ENCODE measurements at places on chromosomes 13 and 19.

GRCh38 chr19:34500656-34501120, 19.1 kb downstream of the WTIP start:
- DNase-seq, result no peak

DNA sequence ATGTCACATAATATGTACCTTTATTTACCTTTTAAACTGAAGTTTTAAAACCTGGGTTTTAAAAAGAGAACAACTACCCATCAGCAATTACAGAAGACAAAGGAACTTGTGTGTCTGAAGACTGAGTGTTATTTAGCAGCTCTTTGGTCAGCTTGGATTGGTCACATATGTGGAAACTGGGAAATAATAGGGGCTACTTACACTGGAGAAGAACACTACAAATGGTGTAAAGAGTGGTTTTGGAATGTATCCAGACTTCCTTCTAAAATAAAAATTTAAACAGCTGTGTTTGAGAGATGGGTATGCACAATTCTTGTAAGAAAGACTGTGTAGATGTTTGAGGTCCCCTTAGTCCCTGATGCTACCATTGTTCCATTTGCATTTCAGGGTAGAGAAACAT, 13.3 kb downstream of the TNFRSF19 start:
- no peak for DNase-seq

DNA sequence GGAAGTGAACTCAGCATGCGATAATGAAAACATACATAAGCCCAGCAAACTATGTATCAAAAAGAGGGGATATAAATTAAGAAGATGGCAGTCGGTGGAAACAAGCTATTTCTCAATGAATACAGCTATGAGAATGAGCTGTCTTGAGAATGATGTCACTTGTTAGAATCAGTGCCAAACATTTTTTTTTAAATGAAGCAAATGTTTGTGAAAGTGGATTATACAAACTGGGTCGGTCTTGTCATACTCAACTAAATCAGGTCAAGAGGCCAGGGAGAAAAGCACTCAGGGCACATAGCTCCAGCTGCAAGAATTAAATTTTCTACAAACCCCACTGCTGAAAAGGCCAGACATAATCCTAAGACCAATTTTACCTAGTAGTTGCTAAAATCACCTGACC, 1048.4 kb downstream of the SLITRK1 start:
- DNase-seq, result no peak

GRCh38 chr19:13795595-13796300, 505 bp downstream of the ZSWIM4 start:
- DNase-seq, result no peak

DNA sequence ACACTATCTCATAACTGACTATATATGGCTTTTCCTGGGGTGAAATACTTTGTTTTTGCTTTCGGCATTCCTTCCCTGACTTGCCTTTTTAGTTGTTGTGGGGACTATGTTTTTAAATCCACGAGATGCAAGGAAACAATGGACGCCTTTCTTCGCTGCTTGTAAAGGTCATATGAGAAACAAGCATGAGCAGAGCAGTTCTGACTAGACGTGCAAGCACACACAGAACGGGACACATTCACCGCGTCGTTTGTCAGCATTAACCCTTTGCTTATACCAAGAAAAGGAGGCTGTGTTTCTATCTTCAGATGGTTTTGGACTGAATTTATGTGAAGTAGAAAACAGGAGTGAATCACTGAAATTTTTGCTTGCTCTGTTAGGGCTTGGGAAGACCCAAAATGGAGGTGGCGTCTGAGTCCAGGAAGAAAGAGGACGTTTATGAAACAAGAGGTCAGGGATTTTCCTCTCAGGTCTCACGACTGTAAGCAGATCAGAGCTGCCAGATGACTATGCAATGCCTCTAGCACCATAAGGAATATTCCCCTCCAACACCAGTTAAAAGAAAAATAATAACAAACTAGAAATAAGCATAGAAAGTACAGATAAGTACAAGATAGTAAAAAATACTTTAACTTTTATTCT, 358.9 kb downstream of the DLEU7 start:
- no peak for DNase-seq

DNA sequence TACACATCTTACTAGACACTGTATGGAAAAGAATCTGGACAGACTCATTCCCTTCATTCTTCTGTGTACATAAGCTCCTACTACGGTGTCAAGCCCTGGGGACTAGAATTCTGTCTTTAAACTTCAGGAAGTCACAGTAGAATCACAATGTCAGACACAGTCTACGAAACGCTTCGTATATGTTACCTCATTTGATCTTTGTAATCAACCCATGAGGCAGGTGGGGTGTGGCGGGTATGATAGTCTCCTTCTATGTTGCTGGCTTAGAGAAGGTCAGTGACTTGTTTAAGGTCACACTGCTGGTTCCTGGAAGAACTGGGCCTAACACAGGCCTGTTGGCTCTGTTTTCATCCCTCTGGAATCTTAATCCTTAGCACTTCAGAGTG, 32.2 kb upstream of the TPT1 start:
- no peak for DNase-seq

DNA sequence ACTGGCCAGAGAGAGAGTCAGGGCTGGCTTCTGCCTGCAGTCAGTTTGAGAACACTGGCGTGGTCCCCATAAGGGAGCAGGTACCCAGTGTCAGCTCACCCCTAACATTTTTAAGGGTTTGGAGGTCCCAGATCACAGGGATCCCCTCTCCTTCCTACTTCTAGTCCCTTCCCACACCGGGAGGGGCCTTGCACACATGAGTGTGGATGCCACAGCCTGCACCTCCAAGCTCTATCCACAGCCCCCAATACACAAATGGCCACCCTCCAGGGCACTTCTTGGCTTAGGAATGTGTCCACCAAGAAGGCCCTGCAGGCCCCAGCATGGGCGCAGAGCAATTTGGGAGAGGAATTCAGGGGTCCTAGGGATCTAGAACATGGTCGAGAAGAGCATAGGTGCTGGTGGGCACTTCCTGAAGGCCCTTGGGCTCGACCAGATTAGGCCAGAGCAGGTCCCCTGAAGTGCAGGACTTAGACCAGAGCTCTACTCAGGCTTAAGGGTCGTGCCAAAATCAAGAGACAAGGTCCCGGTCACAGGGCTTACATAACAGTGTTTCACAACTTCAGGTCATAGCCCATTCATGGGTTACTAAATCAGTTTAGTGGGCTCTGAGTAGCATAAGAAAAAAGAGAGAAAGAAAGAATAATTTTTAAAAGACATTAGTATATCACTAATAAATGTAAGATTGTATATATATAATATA, 16.0 kb downstream of the FXYD5 start:
- DNase-seq, result no peak

DNA sequence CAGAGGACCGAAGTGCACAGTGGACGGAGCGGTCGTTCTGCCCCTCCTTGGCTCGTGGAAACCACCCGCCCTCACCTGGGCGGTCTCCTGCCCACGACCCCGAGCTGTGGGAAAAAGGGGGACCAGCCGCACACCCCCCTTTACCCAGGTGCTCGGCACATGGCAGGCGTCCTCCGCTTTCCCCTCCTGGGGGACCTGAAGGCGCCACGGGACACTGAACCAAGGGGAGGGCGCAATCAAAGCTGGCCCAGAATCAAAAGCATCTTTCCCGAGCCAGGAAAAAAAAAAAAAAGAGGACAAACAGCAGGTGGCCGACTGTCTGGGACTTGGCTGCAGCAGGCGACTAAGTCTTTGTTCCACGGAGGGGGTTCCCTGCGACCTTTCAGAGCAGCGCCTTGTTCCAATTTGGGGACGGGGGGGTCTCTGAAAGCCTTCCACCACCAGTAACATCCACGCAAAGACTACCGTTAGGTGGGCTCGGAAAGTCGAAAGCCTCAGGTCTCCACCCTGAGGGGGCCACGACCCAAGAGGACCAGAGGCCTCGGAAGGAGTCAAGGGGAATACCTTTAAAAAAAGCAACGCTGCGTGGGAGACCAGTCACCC, 1.1 kb downstream of the MBD3 start:
- peak; percentile 28 for DNase-seq

Data from GM06990 (cell line).